ENCODE measurements at places on chromosomes 5 and 9.

DNA sequence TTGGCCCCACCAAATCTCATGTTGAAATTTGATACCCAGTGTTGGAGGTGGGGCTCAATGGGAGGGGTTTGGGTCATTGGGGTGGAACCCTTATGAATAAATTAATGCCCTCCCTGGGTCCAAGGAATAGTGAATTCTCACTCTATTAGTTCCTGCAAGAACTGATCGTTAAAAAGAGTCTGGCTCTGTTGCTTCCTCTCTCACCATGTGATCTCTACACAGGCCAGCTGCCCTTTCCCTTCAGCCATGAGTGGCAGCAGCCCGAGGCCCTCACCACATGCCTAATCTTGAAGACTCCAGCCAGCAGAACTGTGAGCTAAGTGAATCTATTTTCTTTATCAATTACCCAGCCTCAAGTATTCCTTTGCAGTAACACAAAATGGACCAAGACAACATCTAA, 106.0 kb downstream of the CAAP1 start:
- DNase-seq = no peak

DNA sequence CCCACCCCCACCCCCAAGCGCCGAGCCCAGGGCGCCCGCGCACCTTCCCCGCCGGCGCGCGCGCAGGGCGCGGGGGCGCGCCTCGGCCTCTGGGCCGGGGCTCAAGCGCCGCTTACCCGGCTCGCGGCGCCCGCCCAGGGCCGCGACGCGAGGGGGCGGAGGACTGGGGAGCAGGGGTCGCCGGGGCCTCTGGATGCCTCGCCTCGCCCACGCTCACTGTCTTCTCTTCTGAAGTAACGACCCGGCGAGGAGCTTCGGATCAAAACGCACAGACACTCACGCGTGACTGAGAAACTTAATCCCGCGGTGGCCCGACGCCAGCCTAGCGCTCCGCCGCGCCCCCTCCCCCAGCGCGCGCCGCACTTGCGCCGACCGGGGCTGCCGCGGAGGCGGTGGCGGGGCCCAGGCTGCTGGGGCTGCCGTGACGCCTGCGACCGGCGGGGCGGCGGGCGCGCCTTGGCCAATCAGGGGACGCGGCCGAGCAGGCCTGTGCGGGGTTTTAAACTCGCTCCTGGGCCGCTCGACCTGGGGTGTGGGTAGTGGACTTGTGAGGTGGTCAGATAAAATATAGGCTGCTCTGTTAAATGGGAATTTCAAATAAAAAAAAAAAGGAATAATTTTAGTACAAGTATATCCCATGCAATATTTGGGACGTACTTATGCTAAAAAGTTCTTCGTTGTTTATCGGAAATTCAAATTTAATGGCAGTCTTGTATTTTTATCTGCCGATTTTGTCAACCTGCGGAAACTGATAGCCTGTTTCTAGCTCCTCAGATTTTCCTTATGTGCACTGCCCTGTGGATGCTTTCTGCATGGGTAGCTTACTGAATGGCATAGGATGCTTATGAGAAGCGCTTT, at the start of gene MPDZ:
Gene MPDZ, minus strand, starts transcription at position 409 of the 858 bp plus-strand sequence. CDS start 29,377 bp downstream, outside the sequence.
- DNase-seq = peak; percentile 77

DNA sequence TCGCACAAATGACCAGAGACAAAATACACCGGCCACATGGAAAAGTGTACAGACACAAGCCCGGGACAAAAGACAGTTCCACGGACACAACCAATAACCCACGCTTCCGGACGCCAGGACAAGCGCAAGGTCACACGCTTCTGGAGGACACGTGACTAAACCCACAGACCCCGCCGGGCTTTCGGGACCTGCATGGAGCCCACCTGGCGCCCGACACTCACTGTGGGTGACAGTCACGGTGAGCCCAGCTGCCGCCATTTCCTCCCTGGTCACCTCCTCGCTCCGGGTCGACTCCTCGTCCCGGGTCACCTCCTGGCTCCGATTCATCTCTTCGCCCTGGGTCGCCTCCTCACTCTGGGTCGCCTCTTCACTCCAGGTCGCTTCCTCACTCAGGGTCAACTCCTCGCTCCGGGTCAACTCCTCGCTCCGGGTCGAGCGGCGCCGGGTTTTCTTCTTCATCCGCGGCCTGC, 470 bp downstream of the BAG1 start:
- peak; percentile 8 for DNase-seq

DNA sequence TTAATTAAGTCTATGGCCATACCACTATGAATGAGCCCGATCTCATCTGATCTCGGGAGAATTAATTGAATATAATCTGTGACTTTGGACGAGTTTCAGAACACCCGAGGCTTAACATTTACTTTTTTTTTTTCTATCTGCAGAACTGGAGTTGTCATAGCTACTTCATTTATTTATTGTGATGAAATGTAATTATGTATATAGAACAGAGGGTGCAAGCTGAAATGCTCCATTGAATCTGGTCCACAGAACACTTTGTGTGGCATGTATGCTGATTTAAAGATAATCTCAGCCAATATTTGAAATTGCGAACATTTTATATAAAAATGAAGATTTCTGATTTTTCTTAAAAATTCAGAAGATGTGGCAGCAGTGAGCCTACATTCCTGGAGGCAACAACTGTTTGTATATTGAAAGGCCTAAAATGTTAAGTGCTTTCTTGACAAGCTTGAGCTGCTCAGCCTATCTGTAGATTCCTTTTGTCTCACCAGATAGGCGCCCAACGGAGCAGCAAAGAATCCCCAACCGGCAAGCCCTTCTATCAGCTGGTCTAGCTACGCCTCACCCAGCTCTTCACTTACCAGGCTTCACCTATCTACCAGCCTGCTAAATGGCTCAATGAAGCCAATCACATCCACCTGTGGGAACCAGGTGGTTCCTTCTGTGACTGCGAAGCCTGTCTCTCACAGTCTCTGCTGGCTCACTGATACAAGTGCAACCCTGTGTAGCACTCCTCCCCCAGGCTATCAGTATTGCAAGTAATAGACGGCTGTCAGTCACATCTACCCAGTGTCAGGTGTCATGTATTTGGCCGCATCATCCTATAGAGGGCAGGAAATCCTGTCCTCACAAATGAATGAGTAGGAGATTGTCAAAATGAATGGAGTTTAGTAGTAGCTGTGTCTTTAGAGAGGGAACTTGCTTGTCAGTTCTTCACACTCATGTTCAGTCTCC, 170.6 kb upstream of the MRPS30 start:
- no peak for DNase-seq

DNA sequence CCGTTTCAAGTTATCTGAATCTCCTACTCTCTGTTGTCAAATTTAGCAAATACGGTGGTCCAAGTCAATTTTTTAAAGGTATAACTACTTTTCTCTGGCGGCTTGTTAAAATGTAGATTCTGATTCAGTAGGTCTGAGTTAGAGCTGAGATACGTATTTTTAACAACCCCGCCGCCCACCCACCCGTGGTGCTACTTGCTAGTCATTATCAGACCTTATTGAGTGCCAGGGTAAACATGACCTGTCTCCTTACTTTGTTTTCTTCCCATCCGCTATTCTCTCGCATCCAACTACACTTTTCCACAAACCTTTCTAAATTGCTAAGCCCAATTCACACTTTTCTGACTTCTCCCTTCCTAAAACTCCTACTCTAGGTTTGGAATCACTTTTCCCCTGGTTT, 694 bp upstream of the PLAA start:
- DNase-seq = no peak

DNA sequence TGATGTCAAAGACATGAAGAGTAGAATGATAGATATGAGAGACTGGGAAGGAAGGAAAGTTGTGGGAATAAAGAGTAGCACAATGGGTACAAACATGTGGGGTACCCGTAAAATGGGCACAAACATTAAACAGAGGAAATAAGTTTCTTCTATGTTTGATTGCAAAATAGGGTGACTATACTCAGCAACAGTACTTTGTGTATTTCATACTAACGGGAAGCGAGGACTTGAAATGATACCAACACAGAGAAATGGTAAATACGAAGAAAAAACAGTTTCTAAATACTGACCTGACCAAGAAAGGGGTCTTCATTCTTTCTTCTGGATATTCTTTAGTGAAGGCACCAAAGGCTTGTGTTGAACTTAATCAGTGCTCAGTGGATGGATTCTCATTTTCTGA, 31.1 kb downstream of the ATP6V0E1 start:
- DNase-seq = no peak

GRCh38 chr5:176415240-176415951, 943 bp downstream of the CLTB start:
- DNase-seq = no peak

DNA sequence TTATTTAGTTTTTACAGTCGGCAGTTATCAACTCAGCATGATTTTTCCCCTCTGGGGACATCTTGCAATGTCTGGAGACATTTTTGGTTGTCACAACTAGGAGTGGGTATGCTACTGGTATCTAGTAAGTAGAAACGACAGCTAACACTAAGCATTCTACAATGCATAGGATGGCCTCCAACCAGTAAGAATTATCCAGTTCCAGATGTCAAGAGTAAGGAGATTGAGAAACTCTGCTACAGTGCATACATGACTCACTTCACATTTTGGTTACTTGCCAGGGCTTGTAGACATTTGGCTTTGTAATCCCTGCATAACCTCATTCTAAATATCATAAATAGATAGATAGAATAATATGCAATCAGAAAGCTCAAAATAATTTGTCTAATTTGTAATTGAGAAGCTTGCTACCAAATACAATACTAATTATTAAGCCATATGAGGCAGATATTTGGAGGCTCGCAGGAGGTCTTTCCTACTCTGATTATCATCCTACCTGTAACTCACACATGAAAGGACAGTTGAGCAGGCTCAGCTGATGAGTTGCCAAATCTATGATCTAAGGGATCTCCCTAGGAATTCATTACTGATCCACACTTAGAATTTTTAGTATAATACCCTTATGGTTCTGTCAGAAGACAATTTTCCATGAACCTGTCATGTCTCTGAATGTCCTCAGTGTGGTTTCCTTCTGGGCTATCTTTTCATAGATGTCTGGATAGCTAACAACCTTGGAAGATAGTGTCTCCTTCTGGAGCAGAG, 346.9 kb upstream of the TLE4 start:
- peak; percentile 80 for DNase-seq

- DNase-seq = no peak
Measured at GRCh38 chr5:71955723-71956122, 151.6 kb upstream of the MAP1B start.

DNA sequence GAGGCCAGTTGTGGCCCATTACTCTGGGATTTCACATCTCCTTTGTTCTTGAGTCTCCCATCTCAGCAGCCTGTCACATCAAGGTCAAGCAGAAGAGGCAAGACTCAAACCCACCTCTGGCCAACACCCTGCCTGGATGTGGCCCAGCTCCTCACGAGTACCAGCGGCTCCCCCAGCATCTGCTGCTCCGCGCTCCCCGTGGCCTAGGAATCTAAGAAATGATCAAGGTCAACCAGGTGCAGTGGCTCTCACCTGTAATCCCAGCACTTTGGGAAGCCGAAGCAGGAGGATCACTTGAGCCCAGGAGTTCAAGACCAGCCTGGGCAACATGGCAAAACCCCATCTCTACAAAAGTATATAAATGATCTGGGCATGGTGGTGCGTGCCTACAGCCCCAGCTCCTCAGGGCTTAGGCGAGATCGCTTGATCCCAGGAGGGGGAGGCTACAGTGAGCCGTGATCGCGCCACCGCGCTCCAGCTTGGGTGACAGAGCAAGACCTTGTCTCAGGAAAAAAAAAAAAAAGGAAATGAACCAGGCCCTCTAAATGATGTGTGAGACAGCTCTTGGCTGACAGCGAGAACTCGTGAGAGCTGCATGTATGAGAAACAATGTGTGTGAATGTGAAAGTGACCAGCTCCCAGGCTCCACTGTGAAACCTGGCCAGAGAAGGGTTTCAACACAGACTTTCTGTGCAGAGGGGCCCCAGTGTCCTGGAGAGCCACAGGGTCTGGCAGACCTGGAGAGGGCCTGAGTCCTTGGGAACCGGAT, 61.6 kb upstream of the ANGPTL2 start:
- no peak for DNase-seq

DNA sequence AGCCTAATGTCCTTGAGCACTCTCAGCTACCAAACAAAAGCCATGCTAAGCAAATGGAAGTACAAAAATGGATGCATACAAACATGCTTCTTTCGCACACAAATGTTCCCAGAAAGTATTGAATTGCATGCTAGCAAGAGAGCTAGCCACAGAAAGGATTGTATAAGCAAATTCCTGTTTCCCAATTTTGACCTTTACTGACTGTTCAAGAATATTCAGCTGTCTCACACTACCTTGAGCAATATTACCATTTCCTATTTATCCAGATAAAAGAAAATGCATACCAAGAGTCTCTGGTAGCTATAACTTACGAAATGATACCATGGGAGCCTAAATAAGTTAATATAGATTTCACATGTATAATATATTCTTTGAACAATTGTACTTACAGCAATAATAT, 264.6 kb downstream of the TMEM167A start:
- peak; percentile 36 for DNase-seq

DNA sequence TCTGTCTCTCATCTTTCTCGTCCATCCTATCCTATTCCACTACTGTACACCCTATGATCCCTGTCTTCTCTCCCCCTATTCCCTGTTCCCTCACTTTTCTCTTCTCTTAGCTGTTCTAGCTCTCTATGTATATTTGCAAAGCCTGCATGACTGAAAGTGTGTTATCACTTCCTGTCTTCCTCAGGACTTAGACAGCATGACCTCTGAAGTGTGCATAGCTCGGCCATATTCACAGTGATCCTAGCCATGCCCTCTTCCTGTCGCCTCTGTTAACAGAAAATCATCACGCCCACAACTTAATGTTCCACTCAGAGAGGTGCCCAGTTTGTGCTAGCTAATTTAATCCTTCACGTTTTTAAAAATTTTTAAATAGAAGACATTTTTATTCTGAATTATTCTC, 35.8 kb upstream of the CDH6 start:
- DNase-seq = no peak

- DNase-seq = peak; percentile 93
Measured at GRCh38 chr5:113034182-113034773, 57.7 kb downstream of the DCP2 start.

- DNase-seq = no peak
Measured at GRCh38 chr9:130931508-130932254, 7.4 kb downstream of the FIBCD1 start.

DNA sequence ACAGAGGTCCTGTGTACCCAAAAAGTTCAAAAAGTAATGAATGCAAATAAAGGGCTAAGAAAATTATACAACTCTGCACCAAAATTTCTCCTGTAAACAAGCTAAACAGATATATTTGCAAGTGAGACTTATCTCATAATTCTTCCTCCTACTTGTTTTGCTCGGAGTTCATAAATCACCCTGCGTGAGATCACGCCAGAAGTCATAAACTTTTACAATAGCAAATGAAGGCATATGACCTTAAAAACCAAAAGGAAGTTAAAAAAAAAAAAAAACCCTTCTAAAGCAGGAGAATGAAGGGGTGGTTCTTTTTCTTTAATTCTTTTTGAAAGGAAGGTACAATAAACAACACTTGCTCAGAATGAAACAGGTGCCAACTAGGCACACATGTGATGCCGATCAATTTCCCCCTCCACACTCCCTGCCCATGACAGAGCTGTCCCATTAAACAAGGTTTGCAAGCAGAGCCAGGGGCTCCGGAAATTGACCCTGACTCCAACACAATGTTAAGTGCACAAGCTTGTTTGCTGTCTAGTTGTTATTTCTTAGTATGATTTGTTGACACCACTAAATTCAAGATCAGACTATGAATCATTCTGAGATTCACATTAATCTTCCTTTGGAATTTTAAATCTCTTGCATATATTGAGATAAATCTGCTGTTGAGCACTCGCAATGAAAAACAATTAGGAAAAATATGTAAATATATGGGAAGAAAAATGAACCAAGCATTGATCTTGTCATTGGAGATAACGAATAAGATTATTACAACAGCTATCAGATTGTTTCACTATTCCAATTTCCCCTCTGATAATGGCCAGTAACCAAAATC, 46.3 kb downstream of the DROSHA start:
- DNase-seq = no peak

Data from astrocyte of the spinal cord (primary cell).